ENCODE measurements at places on chromosomes 1 and 21. TPM values are rescaled to one million over a fixed set of nuclear protein-coding genes. Genes with fewer than 3 reads are reported as not detected.

REN gene
- total RNA-seq, result not detected

DNA sequence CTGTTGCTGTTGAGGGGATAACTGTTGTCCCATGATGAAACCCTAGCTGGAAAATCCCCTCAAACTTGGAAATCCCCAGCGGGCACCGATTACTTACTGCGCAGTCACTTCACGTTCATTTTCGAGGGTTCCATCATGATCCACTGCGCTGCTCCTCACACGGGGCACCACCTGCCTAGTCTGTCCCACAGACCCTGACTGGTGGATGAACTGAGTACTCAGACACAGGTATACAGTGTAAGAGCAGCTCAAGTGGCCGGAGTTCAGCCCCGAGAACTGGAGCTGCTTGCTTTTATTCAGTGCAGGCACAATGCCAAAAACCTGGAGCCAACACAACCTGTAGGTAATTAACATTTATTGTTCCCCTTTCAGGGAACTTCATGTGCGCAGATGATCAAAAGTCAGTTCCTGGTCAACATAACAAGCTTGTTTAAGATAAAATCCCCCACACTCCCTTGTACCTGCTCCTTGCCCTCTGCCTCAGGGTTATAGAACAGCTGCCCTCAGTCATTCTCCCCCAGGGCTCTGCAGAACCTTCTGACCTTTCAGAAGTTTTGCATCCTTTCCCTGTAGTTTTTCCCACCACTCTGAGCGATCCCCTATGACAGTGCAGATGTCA, 46.5 kb upstream of the PRELP start:
- no peak for DNase-seq

DNA sequence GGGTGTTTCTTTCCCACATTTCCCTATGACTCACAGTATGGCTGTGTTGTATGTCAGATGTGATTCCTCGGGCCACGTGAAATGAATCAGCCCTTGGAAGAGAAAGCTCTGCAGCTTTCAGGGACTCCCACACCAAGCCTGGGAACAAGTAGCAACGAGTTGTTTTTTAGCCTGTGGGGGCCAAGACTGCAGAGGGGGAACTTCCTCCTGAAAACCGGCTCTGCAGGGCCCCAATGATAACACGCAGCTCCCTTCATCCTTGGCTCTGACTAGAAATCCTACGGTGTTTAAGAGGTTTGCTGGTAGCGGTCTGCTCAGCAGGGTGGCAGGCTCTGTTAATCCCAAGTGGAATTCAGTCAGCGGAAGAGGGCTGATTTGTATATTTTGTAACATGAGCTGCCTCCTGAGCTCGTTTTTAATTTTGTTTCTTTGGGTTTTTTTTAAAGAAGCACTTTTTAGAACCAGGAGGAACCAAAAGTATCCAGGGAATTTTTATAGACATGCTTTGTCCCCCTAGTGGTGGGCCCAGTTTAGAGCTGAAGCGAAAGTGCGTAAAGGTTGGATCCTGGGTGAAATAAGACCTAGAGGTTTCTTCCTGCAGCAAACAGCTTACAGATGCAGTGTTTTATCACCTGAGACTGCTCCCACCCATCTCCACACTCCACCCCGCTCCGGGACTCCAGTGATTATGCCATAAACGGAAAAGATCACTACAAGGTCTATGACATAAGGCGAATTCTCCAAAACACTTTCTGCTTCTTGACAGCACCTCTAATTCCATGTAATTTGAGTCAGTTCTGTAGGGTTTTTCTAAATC, 48.8 kb downstream of the LAMC2 start:
- DNase-seq, result peak; percentile 73

DNA sequence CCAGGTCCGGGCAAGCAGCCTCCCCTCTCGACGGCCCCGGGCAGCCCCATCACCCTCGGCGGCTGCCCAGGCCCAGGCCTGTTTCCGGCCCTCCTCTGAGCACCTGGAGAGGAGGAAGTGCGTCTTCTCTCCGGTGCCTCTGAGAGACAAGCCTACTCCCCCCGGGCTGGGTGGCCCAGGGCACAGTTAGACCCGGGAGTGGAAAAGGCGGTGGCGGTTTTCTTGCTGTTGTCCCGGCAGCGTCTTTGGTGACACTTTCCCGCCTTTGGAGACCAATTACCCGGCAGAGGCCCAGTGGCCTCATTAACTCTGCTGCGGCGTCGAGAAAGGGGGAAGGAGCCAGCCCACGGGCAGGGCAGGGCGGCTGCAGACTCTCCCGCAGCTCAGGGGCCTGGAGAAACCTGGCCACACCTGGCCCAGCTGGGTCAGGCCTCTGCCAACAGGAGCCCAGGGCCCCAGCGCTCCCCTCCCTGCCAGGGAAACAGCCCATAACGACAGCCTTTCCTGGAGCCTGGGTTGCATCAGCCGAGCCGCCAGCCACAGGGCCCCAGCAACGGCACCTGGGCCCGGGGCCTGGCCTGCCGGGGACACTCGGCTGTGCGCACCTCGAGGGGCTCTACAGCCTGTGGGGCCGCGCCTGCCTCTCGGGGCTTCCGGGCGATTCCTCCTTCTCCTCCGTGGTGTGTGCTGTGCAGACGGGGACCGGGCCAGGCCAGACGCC, 28.4 kb upstream of the C1orf159 start:
- no peak for DNase-seq

GUCA2B gene
- total RNA-seq, result not detected

PTPRF gene
- total RNA-seq, result 43.9 TPM

LCE1C gene
- not detected for total RNA-seq

DNA sequence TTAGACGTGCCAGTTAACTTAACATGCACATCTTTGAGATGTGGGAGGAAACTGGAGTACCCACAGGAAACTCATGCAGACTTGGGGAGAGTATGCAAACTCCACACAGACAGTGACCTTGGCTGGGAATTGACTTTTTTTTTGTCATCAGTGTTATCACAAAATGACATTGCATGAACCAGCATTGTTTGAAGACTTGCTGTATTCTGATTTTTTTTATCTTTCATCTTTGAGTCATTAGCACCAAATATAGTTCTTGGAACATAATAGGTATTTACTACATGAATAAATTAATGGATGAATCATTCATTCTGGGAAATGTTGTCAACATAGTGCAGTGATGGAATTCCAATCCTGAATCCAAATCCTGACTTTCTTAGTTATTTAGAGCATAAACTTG, 77.0 kb downstream of the ATF6 start:
- no peak for DNase-seq

- DNase-seq, result no peak
These were observed 57.0 kb downstream of the VPS26C start for GRCh38 chr21:37210130-37210529.

GRCh38 chr1:222654849-222655248, 37.0 kb downstream of the MIA3 start:
- no peak for DNase-seq

GRCh38 chr1:4117196-4117595, 217.1 kb upstream of the C1orf174 start:
- DNase-seq, result no peak

DNA sequence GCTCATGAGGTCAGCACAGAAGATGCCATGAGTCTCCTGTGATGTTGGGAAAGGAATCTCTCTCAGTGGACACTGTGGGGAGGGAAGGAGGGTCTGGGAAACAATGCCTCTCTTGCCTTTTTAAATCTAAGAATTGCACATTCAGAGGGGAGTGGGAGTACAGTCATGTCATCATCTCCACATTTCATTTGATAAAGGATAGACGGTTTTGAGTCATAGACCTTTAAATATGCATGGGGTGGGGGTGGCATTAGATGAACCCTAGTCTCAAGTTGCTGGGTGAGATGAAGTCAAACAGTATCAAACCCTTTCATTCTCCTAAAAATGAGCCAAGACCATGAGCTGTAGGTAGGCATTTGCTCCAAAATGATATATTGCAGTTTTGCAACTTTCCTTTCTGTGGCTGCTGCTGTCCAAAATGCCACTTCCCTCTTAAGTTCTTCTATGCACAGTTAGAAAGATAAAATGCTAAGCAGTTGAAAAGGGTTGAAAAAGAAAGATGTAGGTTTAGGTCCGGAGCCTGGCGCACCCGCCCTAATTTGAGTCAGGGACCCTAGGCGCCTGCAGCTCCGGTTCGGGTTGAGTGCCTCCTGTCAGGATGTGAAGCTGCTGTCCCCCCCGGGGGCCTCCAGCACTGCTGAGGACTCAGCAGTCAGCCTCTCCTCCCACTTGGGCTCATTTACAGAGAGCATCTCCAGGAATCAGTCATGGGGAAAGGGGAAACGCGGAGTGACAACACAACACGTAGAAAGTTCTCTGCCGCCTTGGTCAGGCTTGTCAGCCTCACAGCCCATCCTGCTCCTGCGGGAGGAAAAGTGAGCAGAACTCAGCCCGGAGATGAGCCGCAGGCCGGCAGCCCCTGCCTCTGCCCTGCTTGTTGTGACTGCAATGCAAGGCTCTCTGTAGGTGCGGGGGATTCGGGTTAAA, 479.3 kb upstream of the RUNX1 start:
- no peak for DNase-seq

DNA sequence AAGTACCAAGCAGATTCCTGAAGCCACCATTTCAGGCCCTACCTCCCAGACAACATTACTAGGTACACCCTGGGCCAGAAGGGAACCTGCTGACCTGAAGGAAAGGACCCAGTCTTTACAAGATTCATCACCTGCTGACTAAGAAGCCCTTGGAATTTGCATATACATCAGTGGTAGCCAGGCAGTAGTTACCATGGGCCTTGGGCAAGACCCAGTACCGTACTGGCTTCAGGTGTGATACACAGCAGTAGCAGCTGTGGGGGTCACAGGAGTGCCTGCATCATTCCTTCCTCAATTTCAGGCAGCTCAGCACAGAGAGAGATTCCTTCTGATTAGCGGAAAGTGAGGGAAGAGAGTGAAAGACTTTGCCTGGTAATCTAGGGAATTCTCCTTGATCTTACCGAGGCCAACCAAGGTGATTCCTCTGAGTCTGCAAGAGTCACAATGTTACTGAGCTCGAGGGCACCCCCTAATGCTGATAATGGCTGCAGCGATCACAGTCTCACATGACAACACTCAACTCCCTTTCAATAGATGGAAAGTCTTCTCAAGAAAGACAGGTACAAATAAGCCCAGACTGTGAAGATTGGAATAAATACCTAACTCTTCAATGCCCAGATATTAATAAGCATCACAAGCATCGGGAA, 22.0 kb upstream of the UHMK1 start:
- DNase-seq, result no peak

DNA sequence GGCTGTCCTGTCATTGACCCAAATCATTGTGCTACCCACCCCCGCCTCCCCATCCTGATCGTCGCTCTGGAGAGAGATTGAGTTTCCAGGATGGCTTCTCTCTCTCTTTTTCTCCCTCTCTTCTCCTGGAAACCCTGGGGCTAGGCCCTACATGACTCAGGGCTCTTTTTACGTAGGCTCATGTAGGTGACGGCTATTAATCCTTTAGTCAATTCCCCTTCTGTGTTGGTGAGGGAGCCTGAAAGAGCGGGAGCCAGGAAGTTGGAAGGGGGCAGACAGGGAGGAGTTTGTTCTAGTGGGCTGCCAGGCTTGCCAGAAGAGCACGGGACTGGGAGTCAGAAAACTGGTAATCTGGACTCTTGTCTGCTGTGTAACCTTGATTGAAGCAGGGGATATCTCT, 9.7 kb downstream of the ATP2B4 start:
- DNase-seq, result no peak

- DNase-seq, result no peak
These were observed 77.0 kb downstream of the PGM1 start for GRCh38 chr1:63670164-63670563.

DNA sequence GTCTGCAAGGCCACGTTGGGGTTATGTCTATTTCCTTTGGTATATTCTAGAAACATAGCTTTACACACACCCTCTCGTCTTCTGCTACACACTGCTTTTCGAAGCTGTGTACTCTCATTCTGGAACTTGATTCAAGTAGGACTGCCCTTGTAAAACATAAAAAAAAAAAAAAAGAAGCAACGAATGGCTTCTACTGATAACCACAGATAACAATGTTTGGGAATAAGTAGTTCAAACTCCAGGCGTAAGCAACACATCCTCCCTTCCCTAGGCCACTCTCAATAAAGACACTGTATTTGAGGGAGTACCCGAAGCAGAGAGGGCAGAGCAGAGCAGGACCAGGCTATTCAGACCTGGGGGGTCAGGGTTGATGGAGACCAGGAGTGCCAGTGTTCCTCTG, 496.7 kb downstream of the MATN1 start:
- no peak for DNase-seq

LCE1F gene
- total RNA-seq, result not detected

DNA sequence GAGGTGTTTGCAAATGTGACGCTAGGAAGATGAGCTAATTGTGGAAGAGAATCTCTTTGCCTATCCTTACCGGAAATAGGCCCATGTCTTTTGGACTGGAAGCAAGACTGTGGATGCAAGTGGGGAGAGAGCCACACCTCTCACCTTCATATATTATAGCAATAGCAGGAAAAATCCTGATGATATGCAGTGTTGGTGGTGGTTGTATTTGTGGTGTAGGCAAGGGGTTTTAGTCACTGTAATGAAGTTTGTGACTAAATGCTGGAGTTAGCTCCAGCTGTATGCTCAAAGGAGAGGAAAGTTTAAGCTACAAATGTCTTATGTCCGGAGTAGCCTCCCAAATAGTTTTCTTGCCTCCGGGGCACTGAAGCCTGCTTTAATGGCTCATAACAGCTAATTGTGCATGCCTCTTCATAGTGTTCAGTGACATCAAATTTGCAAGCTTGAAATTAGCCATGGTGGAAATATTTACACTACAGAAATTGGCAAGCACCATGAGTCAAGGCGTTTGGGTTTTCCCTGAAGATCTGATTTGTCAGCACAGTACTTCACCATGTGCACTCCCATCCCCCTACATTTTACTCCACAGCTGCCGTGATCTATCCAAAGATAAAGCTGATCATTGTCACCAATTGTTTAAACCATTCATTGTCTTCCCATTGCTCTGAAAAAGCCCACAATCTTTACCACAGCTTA, 102.6 kb upstream of the ZNF644 start:
- DNase-seq, result no peak

DNA sequence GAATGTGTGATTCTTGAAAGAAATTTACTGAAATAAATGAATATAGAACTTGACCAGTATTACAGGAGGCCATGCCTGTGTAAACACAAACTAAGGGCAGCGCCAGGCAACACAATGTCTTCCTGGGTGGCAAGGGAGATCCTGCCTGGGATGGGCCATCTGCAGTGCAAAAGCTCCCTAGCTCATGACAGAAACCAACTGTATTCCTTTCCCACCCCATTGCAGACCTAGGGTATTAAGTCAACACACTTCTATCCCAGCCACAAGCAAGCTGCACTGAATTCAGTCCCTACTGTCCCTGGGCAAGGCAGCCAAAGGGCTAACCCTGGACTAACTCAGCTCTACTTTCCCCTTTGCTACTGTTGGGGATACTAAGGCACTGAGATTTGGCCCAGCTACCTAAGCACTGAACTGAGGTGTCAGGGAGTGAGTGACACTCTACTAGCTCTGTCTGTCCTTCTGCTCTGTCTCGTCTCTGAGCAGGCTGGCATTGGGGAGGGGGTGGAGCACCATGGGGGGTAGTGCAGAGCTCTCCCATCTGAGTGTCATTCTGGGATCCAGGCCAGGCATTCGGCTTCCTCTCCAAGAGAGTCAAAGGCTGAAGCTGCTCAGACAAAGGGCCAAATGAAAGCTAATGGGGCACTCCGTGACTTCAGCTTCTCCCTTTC, 2.5 kb downstream of the INKA2 start:
- no peak for DNase-seq

GRCh38 chr21:34011660-34012059, 61.7 kb upstream of the MRPS6 start:
- DNase-seq, result no peak

SELE gene
- total RNA-seq, result 3.4 TPM

FCGR2B gene
- total RNA-seq, result 65.9 TPM
